ENCODE measurements at places on chromosomes 13 and 19.
A peak's percentile ranks its signal among the peaks of the same experiment; 100 is the strongest.

DNA sequence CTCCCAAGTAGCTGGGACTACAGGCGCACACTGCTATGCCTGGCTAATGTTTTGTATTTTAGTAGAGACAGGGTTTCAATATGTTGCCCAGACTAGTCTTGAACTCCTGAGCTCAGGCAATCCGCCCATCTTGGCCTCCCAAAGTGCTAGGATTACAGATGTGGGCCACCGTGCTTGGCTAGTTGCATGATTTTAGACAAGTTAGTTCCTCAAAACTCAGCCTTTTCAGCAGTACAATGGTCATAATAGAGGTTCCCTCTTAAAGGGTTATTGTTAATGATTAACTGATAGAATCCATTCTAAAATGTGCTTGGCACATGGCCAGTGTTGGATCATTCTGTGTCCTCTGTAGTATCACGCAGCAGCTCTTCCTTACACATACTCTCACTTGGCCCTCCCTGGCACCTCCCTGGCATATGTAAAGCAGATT, 19.5 kb upstream of the IFT88 start:
- DNase-seq, result no peak

- no peak for DNase-seq
Observed at GRCh38 chr19:55377356-55378131, 918 bp downstream of the TMEM190 start.

GRCh38 chr13:30692113-30692512, 43.2 kb upstream of the ALOX5AP start:
- DNase-seq, result peak; percentile 33

DNA sequence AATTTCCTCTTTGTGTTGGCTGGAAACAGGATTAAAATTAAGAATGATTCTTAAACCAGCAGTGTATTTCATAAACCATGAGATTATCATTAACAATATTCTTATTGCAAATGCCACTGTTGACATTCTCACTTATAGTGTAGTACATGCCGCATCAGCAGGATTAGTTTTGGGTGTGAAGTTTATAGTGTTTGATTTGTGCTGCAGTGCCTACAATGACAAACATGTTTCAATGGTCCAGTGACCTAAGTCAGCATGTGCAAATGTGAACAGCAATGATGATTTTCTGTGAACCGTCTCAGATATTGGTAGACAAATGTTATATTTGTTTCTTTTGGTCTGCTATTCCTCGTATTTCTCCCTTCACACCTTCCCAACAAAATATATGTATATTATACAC, 49.8 kb upstream of the TDRD3 start:
- DNase-seq, result no peak

DNA sequence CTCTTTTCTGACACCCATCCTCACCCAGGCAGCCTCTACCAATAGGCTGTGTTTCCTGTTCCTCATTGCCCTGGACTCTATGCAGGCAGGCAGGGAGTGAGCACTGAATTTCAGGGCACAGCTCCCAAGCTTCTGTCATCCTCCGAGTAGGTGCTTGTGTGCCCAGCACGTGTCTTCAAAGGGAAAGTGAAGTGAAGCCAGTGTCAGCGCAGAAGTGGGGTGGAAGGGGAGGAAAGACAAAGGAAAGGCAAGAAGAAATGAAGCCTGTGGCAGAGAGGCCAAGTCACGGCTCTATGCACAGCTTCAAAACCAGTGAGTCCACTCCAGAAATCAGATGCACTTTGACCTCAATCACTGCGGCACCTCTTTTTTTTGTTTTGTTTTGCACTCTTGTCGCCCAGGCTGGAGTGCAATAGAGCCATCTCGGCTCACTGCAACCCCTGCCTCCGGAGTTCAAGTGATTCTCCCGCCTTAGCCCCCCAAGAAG, 16.9 kb downstream of the CEBPA start:
- DNase-seq, result no peak

GRCh38 chr19:38949580-38950367, 19.0 kb downstream of the MRPS12 start:
- DNase-seq, result peak; percentile 78

DNA sequence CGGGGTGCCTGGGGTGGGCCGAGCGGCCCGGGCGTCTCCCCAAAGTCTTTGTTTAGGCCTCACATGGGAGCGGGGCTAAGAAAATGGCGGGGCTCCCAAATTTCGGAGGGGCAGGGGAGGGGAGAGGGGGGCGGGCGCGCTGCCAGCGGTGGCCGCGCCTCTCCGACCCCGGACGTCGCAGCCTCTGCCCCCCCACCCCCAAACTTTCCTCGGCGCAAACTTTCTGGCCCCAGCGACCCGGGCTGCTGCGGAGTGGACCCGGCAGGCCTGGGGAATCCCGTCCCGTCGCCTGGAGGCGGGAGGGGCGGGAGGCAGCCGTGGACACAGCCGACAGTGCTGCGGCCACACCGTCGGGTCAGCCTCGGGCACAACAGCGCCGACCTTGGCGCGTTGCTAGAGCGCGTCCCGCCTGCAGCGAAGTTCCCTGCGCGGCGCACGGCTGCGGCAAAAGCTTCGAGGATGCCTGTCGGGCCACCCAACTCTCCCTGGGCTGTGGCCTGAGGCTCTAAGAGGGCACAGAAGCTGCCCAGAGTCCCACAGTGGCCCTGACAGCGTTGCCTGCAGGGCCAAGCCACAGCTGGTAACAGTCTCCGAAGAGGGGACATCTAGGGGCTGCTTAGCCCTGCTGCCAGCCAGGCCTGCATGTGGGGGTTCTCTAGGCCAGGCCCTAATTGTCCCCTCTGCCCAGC, 1.3 kb downstream of the NFIX start:
- DNase-seq, result no peak

GRCh38 chr13:51861723-51862300, at the start of gene CCDC70:
Gene CCDC70 (plus strand): TSS chr13:51861969. CDS start chr13:51865412, 3,443 bp downstream.
- DNase-seq, result peak; percentile 65

DNA sequence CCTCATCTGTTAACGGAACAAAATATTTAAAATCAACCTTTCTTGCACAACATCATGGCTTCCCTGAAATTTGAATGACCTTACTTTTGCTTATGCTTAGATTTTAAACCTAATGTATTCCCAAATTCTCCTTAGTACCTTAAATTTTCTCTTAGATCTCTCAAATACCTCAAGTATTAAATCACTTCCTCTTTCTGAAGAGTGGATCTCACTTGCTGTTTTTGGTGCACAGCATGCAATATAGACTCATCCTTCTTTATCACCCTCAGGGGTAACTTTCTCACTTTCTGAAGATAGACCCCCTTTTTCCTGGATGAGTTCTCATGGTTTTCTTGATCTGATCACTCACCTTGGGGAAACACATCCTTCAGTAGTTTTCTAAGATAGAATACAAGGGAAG, 871.7 kb downstream of the DACH1 start:
- no peak for DNase-seq

DNA sequence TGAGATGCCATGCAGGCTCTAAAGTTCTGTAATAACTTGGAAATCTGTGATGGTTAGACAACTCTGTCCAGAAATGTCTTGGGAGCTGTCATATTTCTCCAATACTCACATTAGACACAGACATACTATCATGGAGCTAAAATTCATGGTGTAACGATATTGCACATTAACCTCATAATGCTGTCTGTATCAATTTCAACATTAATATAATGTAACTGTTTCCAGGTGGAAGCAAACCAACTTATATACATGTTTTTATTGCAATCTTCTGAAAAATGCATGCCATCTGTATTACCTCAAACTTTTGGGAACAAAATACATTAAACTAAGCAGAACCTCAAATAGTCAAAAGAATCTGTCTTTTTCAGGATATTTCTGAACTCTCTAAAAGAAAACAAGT, 14.7 kb upstream of the SPART start:
- DNase-seq, result no peak

DNA sequence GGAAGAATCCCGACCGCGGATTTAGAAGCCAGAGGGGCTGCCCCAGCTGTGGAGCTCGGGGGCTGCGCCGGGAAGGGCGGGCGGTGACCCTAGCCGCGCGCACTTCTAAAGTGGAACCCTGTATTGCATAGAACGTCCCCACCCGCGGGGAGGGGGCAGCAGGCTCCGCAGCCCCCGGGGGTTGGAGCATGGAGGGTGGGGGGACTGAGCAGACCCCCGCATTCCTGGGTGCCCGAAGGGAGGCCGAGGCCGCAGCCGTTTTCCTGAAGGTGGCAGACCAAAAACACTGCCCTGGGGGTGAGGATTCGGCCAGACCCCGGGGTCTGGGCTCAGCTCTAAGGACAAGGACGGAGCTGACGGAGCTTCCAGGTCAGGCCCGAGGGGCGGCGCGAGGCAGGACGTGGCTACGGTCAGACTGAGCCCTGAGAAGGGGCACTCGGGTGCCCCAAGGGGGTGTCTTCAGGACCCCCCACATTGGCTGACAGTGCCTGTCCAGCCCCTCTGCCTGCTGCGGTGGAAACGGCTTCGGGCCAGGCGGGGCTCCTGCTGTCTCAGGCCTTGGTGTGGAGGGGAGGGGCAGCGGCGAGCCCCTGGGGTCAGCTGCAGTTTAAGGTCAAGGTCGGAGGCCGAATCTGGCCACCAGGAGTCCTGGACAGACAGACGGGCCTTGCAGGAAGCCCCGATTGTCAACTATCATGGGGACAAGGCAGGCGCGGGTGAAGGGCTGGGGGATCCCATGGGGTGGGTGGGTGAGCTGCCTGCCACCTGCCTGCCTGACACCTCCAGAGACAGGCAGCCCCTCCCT, 12.6 kb downstream of the MKNK2 start:
- DNase-seq, result no peak

DNA sequence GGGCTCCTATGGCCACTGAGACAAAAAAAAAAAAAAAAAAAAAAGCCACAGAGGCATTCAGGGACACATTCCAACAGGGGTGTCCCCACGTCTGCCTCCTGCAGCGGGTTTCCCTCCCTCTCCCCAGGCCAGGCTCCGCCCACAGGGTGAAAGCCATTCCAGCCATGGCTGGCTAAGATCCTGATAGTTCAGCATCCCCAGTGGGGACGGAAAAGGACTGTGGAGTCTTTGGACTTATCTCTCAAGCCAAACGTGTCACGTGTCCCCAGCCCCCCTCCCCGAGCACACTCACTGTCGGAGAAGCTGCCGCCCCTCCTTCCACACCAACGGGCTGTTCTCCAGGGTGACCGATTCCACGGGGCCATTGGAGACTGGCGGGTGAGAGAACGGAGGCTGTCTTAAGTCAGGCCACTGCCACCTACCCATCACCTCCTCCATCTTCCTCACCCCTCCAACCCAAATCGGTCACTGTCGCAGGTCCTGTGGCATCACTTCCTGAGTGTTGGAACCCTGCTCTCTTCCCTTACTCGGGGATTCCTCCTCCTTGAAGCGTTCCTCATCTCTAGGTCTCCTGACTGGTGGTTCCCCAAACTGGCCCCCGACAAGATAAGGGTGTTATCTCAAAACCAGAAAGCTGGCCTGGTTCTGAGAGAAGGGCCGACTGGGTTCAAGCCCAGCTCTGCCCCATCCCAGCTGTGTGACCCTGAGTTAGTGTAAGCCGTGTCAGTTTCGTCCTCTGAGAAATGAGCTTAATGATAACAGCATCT, 9.1 kb upstream of the FKRP start:
- no peak for DNase-seq

- peak; percentile 71 for DNase-seq
Observed at GRCh38 chr13:108895220-108895704, 265.9 kb downstream of the MYO16 start.

DNA sequence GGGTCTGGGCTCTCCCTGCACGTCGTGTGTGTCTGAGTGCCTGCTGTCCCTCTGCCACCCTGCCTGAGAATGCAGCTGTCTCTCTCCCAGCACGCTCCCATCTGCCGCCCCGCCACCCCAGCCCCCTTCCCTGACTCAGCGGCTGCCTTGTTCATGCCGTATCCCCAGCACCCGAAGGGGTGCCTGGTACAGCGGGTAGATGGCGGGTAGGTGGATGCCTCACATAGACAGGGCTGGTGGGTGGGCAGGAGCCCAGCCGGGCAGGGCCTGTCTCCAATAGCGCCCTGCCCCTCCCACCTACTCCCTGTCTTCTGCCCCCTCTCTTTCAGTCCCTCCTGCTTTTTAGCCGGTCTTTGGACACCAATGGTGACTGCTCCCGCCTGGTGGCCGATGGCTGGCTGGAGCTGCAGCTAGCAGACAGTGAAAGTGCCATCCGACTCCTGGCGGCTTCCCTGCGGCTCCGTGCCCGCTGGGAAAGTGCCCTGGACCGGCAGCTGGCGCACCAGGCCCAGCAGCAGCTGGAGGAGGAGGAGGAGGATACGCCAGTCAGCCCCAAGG, 30.3 kb downstream of the DHX34 start:
- DNase-seq, result no peak

GRCh38 chr19:37929355-37929923, 22.4 kb downstream of the SIPA1L3 start:
- DNase-seq, result no peak

- DNase-seq, result peak; percentile 34
Observed at GRCh38 chr19:3367628-3368440, 1.5 kb downstream of the NFIC start.

- no peak for DNase-seq
Observed at GRCh38 chr13:41782086-41782485, 178.8 kb downstream of the VWA8 start.

DNA sequence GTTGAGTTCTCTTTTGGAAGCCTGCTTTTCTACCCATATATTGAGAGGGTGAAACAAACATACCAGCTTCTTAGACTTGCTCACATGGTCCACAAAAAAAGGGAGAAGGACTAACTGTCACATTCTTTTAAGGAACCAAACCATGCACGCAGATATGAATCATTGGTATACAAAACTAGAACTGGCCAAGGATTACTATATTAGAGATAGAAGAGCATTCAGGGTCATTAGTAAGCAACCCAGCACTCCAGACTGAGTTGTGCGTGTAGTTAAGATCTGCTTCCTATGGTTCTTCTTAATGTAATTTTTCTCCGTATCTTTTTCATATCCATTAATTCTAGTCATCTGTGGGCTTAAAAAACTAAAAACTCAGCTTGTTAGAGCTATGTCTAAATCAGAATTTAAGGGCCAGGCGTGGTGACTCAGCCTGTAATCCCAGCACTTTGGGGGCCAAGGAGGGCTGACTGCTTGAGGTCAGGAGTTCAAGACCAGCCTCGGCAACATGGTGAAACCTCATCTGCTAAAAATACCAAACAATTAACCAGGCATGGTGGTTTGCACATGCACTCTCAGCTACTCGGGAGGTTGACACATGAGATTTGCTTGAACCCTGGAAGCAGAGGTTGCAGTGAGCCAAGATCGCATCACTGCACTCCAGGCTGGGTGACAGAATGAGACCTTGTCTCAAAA, 19.6 kb downstream of the ALG5 start:
- peak; percentile 29 for DNase-seq

DNA sequence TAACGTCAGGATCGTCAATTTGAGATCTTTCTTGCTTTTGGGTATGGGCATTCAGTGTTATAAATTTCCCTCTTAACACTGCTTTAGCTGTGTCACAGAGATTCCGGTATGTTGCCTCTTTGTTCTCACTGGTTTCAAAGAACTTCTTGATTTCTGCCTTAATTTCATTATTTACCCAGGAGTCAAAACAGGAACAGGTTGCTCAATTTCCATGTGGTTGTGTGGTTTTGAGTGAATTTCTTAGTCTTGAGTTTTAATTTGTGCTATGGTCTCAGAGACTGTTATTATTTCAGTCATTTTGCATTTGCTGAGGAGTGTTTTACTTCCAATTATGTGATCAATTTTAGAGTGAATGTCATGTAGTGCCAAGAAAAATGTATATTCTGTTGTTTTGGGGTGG, 153.1 kb downstream of the PCDH17 start:
- no peak for DNase-seq

DNA sequence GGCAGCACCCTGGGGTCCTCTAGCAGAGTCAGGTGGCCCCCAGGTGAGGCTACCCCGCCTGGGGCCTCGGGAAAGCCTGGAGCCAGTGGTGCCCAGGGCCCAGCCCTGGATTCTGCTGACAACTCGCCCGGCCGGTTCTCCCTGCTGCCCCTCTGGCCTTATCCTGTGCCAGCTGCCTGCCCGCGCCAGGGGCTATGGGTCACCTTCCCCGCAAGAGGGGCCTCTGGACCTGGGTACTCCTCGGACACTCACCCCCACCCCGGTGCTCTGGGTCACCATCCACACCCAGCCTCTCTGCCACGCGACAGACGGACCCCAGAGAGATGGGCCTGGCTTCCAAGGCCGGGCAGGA, 24.0 kb downstream of the ZBTB7A start:
- no peak for DNase-seq

Measured in fibroblast of mammary gland (primary cell).